ENCODE measurements at places on chromosomes 5 and 9. TPM values are rescaled to one million over a fixed set of nuclear protein-coding genes. Genes with fewer than 3 reads are reported as not detected.
A peak's percentile ranks its signal among the peaks of the same experiment; 100 is the strongest.

DNA sequence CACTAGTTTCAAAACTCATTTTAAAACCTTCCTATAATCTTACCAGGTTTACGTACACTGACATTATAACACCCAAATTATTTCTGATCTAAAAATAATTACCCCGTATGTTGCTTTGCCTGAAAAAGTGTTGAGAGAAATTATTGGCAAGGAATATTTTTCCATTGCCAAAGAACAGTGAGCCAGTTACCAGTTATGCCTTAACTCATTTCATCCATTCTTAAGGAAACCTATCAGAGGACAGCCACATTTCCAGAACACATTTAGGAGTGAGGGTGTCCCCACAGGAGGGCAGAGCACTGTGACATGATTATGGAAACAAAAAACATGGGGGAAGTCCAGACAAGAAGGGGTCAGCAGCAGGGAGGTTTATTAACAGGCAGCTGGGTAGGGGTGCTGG is 52.2 kb downstream of the GABBR2 start:
- no peak for DNase-seq

- no peak for DNase-seq
Observed at GRCh38 chr5:174481737-174482136, 242.6 kb upstream of the MSX2 start.

DNA sequence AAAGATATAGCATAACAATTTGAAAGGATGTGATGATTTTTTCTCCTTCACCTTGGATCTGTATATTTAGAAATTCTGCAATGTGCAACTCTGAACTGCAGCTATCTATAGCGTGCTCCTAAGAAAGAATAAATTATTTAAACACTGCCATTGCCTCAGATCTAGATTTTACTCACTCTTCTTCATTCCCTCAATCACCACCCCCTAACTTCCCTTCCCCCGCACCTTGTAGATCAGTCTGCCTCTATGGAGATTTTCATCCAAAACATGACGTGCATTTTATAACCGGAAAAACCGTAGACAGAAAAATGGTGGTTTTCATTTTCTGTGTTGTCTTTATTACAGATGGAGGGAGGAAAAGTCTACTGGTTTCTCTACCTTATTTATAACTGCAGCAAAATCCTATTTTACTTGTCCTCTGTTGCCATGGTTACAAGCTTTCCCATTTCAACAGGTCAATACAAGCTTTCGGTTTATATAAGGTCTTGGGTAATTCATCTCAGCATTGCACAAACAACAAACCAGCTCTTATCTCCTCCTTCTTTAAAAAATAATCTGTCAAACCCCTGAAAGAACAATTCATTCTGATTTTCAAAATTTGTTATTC is 480.0 kb downstream of the TAF11L14 start:
- no peak for DNase-seq

GRCh38 chr5:154517181-154517580 is 39.2 kb upstream of the HAND1 start:
- DNase-seq = peak; percentile 28

DNA sequence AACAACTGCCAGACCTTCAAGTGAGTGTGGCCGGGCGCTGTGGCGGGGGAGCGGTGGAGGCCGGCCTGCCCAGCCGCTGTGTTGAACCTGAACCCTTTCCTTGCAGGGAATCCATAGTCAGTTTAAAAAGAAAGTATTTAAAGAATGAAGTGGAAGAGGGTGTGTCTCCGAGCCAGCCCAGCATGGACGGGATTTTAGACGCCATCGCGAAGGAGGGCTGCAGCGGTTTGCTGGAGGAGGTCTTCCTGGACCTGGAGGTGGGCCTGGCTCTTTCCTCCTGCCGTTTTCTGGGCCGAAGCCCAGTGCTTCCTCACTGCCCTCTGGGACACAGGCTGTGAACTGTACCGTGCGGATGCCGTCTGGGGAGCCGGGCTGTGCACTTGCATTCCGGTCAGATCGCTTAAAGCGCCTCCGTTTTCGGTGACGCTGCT is 19.1 kb downstream of the EXOC3 start:
- no peak for DNase-seq

- DNase-seq = no peak
Observed at GRCh38 chr5:73983644-73984043, 357.6 kb downstream of the ARHGEF28 start.

DNA sequence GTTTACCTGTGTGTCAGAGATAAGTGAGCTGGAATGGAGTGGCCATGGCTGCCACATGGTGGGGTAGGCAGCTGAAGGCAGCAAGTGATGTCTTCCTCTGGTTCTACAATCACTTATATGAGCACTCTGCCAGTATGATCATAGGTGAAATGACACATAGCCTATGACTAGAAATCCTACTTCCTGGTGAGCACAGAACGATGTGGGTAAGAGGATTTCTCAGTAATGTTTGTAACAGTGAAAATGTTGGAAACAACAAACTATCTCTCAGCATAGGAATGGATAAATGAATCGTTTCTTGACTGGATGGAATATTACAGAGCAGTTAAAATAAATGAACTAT is 187.0 kb upstream of the S1PR3 start:
- DNase-seq = no peak

- DNase-seq = no peak
Observed at GRCh38 chr9:93288891-93289883, 105.2 kb downstream of the WNK2 start.

- DNase-seq = peak; percentile 64
Observed at GRCh38 chr9:706606-707459, 134.7 kb upstream of the DMRT1 start.

GRCh38 chr5:59598547-59598874 is 295.0 kb downstream of the PDE4D start:
- DNase-seq = no peak

DNA sequence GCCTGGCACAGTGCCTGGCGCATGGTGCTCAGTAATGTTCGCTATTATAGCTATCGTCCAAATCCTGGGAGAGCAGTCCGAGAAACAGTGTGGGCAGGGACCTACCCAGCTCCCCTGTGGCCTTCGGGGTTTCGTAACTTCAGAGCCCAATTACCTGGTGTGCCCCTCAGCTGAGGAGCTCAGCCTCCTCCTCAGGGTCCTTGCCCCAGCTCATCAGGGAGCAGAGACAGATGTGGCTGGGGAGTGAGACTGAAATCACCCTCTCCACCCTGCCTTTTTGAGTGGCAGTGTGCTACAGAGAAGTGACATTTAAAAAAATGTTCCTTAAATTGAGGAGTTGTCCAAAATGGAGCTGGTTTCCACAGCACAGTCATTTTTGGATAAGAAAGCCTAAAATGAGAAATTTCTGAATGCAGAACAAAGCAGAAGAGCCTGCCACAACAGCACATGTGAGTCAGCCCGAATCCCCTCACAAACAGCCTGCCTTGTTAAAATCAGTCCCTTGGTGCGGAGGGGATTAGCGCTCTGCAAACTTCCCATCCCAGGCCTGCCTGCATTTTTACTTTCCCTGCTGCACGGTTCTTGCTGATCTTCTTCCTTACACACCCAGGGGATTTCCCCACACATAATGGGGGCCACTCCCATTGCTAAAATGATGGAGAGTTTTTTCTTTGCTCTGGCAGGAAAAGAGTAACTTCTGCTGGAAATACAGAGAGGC is 78.1 kb upstream of the PITX1 start:
- DNase-seq = peak; percentile 92

GRCh38 chr9:70442328-70442848 is 27.9 kb upstream of the KLF9 start:
- DNase-seq = peak; percentile 26

DNA sequence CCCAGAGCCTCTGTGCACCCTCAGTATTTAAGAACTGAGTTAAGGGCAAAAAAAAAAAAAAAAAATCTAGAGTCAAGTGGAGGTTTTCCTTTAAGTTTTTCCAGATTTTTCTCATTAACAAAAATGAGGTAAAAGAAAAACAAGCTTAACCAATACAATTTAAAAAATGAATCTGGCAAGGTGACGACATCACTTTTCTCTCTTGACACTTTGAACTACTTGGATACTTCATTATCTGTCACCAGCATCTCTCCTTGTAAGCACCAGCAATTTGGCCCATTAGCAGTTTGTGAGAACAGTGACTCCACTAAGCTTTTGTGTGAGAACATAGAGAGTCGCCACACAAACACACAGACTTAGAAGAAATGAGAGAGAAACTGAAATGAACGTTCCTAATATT is 345.7 kb upstream of the SLC30A5 start:
- DNase-seq = no peak

GRCh38 chr9:124212381-124213050 is 45.2 kb upstream of the NEK6 start:
- DNase-seq = no peak

DNA sequence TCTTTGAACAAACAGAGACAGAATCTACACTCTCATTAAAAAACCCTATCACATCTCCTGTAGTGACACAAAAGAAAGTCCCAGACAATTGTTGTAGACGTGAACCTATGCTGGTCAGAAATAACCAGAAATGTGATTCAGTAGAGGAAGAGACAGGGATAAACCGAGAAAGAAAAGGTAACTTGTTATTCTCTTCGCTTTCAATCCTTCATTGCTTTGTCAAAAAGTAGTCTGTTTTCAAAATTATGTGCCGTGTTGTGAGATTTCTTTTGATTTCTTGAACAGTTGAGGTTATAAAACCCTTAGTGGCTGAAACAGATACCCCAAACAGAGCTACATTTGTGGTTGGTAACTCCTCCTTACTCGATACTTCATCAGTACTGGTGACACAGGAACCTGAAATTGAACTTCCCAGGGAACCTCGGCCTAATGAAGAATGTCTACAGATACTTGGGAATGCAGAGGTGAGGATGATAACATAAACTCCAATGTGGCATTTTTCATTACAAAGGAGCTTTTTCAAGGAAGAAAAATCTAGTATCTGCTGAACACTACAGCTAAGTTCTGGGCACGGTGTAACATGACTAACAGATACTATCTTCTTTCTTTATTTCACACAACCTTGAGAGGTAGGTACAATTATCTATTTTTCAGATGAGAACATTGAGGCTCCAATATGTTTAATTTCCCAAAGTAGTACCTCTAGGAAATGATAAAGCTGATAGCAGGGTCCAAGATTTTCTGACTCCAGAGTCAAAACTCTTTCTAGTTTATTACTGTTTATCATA is 14.3 kb downstream of the HMGCR start:
- DNase-seq = no peak

DNA sequence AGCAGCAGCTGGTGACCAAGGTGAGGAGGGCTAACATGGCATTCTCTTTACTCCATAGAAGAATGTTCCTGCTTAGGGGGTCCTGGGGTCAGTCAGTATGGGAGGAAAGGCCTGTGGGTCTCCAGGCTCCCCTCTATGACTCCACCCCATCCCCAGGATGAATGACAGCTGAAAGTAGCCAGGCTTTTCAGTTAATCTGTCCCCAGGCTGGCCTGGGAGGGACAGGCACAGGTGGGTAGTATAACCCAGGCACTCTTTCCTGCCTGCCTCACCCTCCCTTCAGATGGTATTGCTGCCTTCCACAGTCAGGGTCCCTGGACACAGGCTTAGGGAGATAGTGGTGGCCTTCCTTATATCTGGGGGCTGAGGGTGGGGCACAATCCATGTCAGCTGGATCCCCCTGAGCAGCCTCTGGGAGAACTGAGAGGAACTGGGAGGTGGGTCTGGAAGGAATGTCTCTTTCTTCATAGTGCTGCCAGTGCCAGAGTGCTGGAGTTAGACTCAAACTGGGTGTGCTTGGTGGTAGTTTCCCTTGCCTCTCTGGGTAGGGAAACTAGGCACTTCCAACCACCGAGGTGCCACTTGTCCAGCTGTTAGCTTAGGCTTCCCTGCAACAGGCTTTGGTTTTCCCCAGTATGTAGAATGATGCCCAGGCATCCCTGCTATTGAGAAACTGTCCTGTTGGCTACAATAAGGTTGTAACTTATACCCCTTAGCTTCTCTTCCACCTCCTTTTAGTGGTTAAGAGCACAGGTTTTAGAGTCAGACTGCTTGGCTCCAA is 27.8 kb downstream of the LARP1 start:
- no peak for DNase-seq

GRCh38 chr5:14597080-14597479 is 15.5 kb downstream of the OTULINL start:
- no peak for DNase-seq

- DNase-seq = no peak
Observed at GRCh38 chr9:89434636-89435035, 63.3 kb downstream of the SEMA4D start.

DNA sequence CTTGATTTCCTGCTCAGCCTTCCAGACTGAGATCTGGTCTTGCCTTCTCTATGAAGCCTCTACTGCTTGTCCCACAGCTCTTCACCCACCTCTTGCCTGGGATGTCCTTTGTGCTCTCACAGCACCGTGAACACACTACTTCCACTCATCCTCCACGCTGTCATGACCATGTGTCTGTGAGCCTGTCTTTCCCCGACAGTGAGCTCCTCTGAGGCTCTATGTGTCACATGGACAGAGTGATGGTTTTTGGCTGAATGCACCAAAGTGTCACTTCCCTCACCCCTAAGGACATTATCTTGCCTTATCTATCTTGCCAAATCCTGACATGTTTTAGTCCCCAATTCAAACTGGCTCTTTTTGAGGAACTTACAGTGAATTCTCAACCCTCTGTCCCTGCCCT is 11.3 kb downstream of the PHYKPL start:
- DNase-seq = no peak

DNA sequence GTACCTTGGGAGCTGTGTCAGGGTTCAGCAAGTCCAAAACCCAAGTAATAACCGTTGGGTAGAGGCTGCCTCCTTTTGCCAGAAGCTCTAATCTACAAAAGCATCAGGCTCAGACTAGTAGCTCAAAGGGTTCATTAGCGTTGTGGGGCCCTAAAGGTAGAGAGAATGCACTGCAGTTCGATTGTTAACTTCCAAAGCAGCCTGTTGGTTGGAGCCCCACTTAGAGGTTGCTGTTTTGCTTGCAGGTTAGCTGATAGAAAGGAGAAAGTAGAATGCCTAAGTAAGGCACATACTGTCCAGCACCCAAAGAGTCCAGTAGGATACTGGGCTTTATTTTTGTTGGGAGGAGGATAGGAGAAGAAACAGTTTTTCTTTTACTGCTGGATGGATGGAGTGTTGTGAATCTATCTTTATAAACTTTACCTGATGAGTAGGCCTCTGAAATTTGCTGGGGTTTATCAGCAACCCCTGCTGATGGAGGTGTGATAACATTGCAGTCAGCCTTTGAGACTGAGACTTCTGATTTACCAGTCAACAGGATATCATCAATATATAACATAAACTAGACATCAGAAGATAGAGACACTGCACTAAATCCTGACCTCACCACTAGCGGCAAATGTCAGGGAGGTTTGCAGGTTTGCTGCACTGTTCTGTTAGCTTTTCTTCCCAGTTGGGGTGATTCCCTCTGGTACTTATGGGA is 34.8 kb downstream of the ZNF131 start:
- no peak for DNase-seq

Gene ANKRD18B
- 5.3 TPM for total RNA-seq

Gene STK10
- total RNA-seq = 8.2 TPM

Gene CSF1R
- total RNA-seq = 48.9 TPM

Gene CDC25C
- 2.2 TPM for total RNA-seq

Gene SPACA9
- total RNA-seq = 3.1 TPM

Gene LAMC3
- 17.8 TPM for total RNA-seq

Gene KIF20A
- total RNA-seq = 6.0 TPM

Measured in umbilical cord (tissue), 2 donors.